ENCODE measurements at places on chromosomes 7 and 10.

DNA sequence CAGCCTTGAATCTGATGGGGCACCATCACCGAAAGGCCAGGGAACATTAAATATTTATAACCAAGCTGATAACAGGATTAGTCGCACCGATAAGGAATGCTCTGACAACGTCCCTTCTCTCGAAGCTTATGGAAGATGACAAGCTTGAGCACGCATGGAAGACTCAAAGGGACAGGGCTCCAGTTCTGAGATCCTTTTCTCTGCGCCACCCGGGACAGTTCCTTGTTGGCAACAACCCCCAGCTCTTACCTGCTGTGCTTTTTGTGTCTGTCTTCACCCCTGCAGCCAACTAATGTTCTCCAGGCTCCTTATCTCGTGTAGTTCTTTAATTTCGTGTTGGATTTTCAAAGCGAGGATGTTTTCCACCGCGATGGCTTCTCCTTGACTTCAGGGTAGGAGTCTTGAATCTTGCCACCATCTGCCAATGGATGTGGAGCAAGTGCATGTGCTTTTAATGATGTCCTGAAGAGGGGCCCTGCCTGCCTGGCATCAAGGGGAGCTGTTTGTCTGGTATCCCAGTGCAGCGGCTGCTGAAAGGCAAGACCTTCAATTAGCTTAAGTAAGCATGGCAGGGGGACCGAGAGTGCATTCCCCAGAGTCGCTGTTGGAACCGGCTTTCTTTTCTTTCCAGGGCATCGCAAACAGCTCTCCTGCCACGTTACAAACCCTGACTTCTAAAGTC is 354 bp upstream of the FERD3L start:
- no peak for DNase-seq

DNA sequence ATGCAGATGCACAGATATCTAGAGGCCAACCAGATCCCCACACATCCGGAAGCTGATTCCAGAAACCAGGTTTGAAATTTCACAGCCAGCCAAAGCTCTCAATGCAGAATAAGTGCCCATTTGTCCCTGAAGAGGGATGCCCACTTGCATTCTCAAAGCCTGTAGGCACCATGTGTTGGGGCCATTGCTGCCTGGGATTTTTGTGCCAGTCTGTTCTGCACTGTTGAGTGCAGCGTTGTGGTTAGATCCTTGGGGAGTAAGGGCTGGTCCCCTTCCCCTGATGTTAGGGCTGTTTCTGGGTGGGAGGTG is 62.4 kb downstream of the EEPD1 start:
- no peak for DNase-seq

- DNase-seq, result no peak
These were observed 9.0 kb downstream of the IQCE start for GRCh38 chr7:2567679-2568278.

GRCh38 chr10:580778-581177 is 108.7 kb downstream of the DIP2C start:
- no peak for DNase-seq

GRCh38 chr10:2938869-2939268 is 128.5 kb upstream of the PFKP start:
- no peak for DNase-seq

DNA sequence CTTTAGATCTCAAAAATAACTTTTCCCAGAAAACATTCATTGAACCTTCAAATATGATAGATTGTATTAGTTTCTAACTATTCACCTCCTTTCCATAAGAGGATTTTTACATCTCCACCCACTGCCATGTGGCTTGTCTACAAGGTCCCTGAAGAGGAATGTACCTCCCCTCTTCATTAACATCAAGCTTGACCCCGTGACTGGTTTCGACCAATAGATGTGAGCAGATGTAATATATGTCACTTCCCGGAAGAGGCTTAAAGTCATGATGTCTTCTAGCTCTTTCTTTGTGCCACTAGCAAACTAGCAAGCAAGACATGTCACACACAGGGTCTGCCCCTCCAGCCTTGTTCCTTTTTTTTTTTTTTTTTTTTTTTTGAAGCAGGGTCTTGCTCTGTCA is 6.9 kb downstream of the BAZ1B start:
- DNase-seq, result no peak

- no peak for DNase-seq
These were observed 128.7 kb downstream of the ETV1 start for GRCh38 chr7:13860734-13861133.

All from GM18507 (cell line).